ENCODE measurements at places on chromosomes 4 and X.

DNA sequence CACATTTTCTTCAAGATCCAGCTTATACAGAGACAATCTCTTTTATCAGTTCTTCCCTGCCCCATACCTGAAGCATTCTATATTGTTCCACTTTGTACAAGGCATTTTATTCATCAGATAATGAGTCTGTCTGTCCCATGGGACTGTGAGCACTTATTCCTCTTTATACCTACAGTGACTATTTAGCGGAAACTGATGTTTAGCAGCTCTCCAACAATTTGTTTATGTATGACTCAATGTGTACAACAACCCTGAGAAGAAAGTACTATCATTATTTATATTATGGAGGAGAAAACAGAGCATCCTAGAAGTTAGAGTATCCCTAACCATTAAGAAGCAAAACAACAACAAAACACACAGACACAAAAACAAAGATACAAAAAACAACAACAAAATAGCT, 306.5 kb downstream of the PRDM5 start:
- no peaks in the 10 kb centered on the region for H3K27me3 ChIP-seq
- no peak for DNase-seq
- no peak overlapping the region for H3K4me3 ChIP-seq
- H3K36me3 ChIP-seq, result no peaks in the 10 kb centered on the region
- H3K4me1 ChIP-seq, result no peaks in the 10 kb centered on the region
- H3K27ac ChIP-seq, result no peak overlapping the region

GRCh38 chr4:35525192-35525978, 718.9 kb downstream of the ARAP2 start:
- H3K36me3 ChIP-seq, result no peaks in the 10 kb centered on the region
- DNase-seq, result no peak
- no peak overlapping the region for H3K27ac ChIP-seq

GRCh38 chr4:145909281-145909715, 29.3 kb downstream of the ZNF827 start:
- H3K27ac ChIP-seq, result peak overlapping the region; percentile 6
- no peaks in the 10 kb centered on the region for H3K27me3 ChIP-seq
- no peaks in the 10 kb centered on the region for H3K4me1 ChIP-seq
- no peaks in the 10 kb centered on the region for H3K36me3 ChIP-seq

DNA sequence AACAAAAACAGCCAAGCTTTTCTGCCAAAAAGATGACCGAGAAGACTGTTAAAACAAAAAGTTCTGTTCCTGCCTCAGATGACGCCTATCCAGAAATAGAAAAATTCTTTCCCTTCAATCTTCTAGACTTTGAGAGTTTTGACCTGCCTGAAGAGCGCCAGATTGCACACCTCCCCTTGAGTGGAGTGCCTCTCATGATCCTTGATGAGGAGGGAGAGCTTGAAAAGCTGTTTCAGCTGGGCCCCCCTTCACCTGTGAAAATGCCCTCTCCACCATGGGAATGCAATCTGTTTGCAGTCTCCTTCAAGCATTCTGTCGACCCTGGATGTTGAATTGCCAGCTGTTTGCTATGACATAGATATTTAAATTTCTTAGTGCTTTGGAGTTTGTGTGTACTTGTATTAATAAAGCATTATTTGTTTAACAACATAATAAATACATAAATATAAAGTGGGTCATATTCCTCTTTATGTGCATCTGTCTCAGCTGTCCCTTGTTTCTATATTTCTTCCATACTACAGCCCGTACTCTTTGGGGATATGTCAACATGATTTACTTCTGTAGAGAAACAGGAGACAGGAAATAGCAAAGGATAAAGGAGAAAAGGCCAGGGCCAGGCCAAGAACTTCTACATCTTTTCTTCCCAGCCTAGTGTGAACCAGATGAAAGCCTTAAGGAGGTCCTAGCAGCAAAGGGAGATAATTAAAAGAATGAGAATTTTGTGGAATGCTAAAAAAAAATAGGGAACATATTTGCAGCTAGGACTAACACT, 667 bp downstream of the PTTG2 start:
- no peak overlapping the region for H3K4me3 ChIP-seq
- no peaks in the 10 kb centered on the region for H3K36me3 ChIP-seq
- peaks cover 20% of the 10 kb centered on the region for H3K4me1 ChIP-seq
- H3K27me3 ChIP-seq, result no peaks in the 10 kb centered on the region

DNA sequence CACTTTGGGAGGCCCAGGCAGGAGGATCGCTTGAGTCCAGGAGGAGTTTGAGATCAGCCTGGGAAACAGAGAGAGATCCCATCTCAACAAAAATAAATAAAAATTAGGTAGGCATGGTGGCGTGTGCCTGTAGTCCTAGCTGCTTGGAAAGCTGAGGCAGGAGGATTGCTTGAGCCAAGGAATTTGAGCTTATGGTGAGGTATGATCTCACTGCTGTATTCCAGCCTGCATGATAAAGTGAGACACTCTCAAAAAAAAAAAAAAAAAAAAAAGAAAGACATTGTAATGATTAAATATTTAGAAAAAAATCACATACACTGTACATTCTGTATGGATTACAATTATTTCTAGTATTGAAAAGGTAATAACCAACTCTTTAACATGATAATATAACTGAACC, 87.1 kb downstream of the SLIT2 start:
- no peak overlapping the region for H3K4me3 ChIP-seq
- H3K27ac ChIP-seq, result no peak overlapping the region
- H3K36me3 ChIP-seq, result no peaks in the 10 kb centered on the region

Data from B cell (primary cell).